ENCODE measurements at places on chromosomes 3 and 15. TPM values are rescaled to one million over a fixed set of nuclear protein-coding genes. Genes with fewer than 3 reads are reported as not detected.

The DPPA4 gene
- total RNA-seq: not detected

The NIPA2 gene
- 19.9 TPM for total RNA-seq

GRCh38 chr15:75153087-75153486 lies 48.6 kb upstream of the C15orf39 start:
- DNase-seq: no peak

The TMEM158 gene
- 0.12 TPM for total RNA-seq

DNA sequence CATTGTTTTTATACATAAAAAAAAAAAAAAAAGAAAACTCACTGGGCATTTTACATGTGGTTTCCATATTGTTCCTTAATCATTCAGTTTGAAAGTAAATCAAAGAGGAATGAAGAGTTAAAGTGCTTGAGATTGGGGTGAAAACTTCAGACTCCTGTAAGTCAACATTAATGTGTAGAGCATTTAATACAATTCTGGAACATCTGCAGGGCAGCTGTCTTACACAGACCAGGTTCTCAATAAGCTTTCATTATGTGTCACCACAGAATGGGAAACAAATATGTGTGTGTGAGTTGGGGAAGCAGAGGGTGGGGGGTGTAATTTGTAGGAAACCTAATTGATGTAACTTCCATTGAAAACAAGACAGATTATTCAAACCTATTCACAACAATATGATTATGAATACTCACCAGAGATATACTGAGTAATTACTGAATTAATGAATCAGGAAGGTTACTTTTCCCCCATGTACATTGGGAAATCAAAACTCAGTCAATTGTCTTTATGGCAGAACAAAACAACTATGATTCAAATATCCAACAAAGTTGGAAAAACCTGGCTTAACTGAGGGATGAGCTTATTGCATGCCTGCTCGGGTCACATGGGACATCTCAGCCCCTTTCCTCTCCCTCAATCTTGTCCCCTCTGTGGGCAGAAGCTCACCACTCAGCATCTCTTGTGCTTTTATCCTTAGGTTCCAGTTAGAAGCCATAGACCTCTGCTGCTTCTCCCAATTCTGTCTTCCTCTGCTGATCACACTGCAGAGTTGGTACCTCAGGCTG lies 281.2 kb upstream of the THBS1 start:
- DNase-seq: no peak

GRCh38 chr3:129240436-129240835 lies 9.0 kb upstream of the COPG1 start:
- DNase-seq: no peak

The KCNAB1 gene
- 3.7 TPM for total RNA-seq

The SPINT1 gene
- total RNA-seq: 0.74 TPM

GRCh38 chr3:155753038-155753639 lies 8.3 kb upstream of the PLCH1 start:
- no peak for DNase-seq

DNA sequence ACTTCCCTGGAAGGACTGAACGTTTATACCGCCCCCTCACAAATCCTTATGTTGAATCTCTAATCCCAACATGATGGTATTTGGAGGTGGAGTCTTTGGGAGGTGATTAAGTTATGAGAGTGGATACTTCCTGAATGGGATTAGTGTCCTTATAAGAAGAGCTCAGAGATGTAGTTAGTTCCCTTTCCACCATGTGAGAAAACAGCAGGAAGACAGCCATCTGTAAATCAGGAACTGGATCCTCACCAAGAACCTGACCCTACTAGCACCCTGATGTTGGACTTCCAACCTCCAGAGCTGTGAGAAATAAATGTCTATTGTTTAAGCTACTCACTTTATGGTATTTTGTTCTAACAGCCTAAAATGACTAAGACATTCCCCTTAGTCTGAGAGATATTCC lies 33.3 kb upstream of the SACM1L start:
- DNase-seq: no peak

The TBL1XR1 gene
- 141 TPM for total RNA-seq

DNA sequence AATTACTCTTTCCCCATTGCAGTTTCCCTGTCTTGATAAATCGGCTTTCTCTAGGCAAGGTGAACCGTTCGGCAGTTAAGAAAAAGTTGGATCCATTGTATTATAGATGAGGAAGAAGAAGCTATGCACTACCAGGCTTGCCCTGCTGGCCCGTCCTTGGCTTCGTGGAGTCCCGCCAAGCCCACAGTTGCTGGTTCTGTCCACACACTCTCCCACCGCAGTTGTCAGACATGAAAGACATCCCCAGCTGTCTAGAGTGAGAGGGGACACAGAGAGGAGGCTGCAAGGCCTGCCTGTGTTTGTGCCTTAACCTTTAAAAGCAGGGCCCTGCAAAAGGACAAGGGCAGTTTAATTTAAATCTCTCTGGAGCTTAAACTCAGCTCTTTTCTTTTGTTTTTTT lies 47.2 kb upstream of the PLCL2 start:
- peak; percentile 84 for DNase-seq

GRCh38 chr15:53884441-53884840 lies 93.8 kb upstream of the UNC13C start:
- DNase-seq: no peak

DNA sequence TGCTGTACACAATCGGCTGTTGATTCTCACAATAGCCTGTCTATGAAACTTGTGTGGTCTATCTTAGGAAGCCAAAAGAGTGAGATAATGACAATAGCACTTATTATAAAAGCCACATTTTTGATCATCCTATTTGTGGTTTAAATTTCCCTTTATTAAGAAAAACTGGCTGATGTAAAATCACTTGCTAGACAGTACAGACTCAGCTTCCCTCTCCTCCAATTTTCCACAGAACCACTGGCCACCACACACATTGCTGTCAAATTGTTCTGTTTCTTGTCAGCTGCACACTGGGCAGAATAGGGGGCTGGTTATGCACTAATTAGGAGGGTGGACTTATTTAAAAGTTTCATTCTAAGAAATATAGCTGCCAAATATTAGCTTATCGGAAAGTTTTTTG lies 425.9 kb downstream of the EPHA3 start:
- no peak for DNase-seq

The GPR171 gene
- 0.39 TPM for total RNA-seq

DNA sequence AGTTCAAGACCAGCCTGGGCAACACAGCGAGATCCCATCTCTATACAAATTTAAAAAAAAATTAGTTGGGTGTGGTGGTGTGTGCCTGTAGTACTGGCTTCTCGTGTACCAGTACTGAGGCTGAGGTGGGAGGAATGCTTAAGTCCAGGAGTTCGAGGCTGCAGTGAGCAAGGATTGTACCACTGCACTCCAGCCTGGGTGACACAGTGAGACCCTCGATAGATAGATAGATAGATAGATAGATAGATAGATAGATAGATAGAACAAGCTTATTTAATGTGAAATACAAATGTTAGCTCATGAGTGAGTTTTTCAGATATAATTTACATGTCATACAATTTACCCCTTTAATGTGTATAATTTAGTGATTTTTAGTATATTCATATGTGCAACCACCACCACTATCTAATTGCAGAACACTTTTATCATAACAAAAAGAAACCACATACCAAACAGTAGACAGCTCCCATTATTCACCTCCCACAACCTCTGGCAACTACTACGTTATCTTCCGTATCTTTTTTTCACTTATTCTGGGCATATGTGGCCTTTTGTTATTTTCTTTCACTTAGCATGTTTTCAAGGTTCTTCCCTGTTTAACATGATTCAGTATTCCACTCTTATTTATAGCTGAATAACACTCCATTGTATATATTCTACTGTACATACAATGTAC lies 13.1 kb upstream of the PRRT3 start:
- no peak for DNase-seq

The CSPG4 gene
- 10.1 TPM for total RNA-seq

- no peak for DNase-seq
These were observed 28.6 kb downstream of the MAGEF1 start for GRCh38 chr3:184683234-184683633.

The DPPA2 gene
- total RNA-seq: not detected

DNA sequence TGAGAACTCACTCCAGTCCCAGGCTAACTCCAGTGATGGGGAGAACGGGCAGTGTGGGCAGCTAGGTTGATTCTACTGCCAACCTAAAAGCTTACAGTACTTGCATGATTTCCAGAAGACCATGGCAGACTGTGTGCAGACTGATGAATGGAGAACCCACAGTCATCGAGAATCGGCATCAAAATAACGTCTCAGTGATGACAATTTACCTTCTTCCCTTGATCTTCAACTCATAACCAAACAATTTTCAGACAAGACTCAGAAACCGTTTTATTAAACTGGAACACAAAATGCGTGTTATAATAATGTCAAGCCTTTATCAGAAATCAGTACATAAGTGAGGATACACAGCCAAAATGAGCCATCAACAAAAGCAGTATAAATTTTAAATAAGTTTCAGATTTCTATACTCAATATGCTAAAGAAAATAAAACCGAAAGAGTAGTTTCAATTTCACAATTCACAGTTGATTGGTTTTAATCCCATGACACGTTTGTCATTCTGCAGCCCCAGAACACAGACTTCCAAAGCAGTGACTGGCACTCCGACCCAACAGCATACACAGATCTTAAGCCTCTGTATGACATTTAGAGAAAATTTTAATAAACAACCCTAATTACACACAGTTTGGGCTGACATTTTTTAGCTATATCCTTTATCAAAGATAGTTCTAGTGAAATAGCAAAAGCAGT lies 54.5 kb downstream of the ZMAT3 start:
- DNase-seq: no peak

GRCh38 chr3:195066441-195066841 lies 204.5 kb downstream of the XXYLT1 start:
- DNase-seq: peak; percentile 58

The TRIM42 gene
- total RNA-seq: not detected

GRCh38 chr3:25654576-25654975 lies 10.1 kb downstream of the TOP2B start:
- DNase-seq: no peak

The KLHL6 gene
- total RNA-seq: 1.2 TPM

DNA sequence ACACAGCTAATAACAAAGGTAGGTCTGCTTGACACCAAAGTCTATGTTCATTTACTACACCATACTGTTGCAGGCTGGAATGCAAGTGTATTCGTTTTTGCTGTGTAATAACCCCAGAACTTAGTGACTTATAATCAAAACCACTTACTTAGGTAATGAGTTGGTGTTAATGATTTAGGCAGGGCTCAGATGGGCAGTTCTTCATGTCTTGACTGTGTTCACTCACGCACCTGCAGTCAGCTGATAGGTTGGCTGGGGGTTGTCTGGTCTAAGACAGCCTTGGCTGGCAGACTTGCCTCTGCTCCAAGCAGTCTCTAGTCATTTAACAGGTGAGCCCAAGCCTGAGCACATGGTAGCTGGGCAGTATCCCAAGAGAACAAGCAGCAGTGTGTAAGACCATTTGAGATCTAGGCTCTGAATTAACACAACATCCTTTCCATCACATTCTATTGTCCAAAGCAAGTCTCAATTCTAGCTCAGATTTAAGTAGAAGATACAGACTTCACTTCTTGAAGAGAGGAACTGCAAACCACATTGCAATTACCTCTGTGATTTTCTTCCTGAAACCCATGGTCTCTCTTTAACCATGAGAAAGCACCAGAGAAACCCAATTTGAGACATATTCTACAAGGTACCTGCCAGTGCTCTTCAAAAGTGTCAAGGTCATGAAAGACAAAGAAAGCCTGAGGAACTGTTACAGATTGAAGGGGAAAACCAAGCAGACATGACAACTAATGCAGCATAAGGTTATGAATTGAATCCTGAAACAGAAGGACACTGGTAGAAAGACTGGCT lies 13.3 kb upstream of the DCLK3 start:
- DNase-seq: no peak

GRCh38 chr3:114743746-114744485 lies 403.2 kb downstream of the ZBTB20 start:
- no peak for DNase-seq

DNA sequence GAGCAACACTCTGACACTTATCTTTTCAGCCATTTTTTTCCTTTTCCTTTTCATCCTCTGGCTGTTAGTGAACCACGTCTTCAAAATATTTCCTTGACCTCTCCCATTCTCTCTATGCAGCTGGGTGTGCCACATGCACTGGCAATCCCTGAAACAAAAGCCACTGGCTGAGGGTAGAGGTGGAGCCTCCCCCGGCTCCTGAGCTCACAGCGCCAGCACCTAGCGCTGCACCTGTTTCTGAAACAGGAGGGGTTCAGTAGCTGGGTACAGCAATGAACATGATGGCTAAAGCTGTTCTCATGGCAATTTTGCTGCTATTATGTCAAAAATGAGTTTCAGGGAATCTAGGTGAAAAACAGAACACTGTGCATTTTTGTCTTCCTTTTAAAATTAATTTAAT lies 314.7 kb upstream of the ATP10A start:
- no peak for DNase-seq

- no peak for DNase-seq
These were observed 332.4 kb upstream of the PPP2R3A start for GRCh38 chr3:135633078-135633477.

The OR5K2 gene
- total RNA-seq: not detected

The BFSP2 gene
- not detected for total RNA-seq

DNA sequence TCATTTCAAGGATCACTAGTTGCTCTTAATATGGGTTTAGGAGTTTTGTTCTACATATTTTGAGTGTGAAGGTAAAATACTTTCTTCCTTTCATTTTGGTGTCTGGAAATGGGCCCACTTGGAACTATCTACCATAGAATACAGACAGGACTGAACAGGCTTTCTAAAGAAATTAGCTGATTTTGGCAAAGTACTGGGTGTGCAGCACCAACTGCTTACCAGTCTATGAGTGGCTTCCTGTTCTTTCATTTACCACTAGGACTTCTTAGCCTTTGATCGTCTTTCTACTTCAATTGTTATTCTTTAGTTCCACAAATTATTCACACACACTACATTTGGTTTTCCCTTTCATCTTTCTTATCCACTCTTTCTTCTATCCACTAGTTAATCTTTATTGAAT lies 1196.3 kb downstream of the ROBO1 start:
- DNase-seq: no peak

GRCh38 chr15:59052915-59053407 lies 52.0 kb upstream of the CCNB2 start:
- no peak for DNase-seq

DNA sequence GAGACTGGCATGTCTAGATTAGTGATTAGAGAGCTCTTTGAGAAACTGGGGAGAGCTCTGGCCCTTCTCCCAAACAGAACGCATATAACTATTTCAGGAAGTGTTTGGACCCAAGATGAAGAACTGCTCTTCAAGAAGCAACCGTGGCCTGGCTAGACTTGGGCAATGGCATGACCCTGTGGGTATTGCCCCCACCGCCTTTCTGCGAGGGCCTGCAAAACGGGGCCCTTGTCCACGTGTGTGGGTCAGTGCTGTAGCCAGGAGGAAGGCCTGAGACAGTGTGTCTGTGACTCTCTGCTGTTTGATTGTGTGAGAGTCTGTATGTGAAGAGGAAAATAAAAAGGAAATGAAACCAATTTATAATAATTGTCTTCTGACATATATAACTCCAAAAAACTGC lies 42.5 kb downstream of the EEFSEC start:
- peak; percentile 61 for DNase-seq

- DNase-seq: no peak
These were observed 53.9 kb downstream of the CRTC3 start for GRCh38 chr15:90583471-90584252.

Data from right cardiac atrium (tissue), 5 donors.